ENCODE measurements at places on chromosomes 16 and 17.

GRCh38 chr17:43832976-43833829 is at the start of gene MPP3:
MPP3 (minus strand) TSS chr17:43833146; CDS start chr17:43831906, 1,240 bp downstream.
- peak; percentile 76 for DNase-seq

DNA sequence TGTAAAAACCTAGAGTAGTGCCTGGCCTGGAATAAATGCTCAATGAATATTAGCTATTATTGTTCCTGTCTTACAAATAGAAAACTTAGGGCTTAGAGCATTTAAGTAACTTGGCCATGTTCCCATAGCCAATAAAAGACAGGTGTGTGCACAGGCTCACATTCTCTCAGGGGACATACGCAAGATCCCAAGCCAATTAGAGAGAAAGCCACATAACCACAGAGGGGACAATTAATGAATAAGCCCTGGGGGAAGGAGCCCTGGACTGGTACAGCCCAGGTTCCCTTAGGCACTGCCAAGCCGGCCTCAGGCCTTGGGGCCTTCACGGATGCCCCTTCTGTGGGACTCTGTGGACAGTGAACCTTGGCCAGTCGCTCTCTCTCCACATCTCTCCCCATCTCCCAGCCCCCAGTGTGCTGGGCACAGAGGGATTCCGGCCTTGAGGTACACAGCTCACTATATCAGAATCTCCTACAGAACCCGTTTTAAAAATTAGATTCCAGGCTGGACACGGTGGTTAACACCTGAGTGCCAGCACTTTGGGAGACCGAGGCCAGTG is 27.3 kb upstream of the ABCC12 start:
- DNase-seq, result no peak

GRCh38 chr16:67238806-67239470 is 8.3 kb downstream of the FHOD1 start:
- no peak for DNase-seq

DNA sequence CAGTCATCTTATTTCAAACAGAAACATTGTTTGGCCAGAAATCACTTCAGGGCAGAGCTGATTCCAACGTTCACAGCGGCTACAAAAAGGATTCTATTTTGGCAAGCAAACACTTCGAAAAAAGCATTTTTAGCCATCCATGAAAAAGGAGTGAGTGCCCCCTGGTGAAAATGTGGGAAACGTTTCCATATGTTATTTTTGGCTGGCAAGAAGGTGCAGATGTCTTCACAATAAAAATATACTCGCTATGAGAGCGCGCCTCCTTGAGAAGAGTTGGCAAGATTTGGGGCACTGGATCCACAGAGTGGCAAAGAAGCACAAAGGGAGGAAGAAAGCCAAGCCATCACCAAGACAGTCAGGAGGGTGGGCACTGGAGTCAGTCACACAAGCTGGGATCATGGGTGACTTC is 191.1 kb downstream of the CHD9NB start:
- DNase-seq, result no peak

- DNase-seq, result no peak
These were observed 5.3 kb upstream of the CAVIN1 start for GRCh38 chr17:42428141-42428944.

- DNase-seq, result no peak
These were observed 106.7 kb downstream of the TTC19 start for GRCh38 chr17:16106161-16106891.

DNA sequence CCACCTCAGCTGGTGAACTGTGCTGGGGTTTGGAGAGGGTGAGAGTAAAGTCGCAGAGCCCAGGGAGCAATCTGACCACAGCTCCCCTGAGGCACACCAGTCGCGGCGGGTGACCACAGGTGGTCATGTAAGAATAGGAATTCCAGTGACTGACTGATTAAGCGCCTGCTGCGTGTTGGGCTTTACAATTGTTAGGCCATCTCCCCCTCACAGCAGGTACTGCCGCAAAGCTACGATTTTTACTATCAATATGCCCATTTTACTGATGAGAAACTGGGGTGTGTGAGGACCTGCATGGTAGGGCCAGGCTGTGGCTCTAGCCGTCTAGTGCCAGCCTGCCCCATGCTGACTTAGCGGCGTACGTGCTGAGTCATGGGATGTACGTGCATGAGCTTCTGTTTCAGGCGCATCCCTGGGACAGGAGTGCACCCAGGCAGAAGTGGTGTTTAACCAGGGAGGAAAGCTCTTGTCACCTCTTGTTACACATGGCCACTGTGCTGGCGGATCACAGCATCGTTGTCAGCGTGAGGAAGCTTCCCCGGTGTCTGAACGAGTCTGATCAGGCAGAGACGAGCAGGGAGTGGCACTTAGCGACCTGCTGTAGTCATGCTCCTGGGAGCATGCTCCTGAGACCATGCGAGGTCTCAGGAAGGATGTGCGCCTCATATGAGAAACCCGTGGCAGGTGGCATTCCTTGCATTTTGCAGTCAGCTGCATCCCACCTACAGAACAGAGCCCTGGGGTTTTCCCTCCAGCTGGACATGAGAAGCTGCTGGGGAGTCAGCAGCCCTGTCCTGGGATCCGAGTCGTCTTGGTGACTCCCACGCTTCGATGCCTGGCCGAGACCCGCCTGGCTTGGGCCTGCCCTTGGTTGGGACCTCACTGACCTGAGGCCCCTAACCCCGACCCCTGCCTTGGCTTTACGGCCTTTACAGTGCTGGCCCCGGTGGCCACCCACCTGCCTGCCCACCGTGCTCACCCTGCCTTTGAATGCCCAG is 163.7 kb upstream of the CHMP6 start:
- DNase-seq, result no peak

GRCh38 chr17:41711669-41712400 is at the start of gene GAST:
GAST (plus strand) TSS chr17:41712331; CDS start chr17:41715437, 3,106 bp downstream.
- DNase-seq, result no peak

DNA sequence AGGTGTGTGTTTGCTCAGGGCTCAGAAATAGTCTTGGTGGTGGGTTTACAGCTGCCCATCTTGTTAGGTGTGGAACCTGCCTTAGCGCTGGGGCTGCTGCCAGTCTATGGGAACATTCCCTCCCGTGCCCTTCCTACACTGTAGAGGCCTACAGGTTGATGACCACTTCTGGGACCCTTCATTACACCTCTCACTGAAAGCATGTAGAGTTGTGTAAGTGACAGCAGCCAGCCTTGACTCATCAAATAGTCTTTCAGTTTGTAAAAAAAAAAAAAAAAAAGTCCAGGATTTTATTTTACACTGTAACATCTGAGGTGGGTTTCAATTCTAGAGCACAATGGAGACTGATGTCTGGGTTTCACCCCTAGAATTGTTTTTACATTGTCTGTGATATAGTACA is 193.9 kb downstream of the SPECC1 start:
- DNase-seq, result no peak

- DNase-seq, result no peak
These were observed 18.4 kb downstream of the PLCG2 start for GRCh38 chr16:81797443-81797842.

DNA sequence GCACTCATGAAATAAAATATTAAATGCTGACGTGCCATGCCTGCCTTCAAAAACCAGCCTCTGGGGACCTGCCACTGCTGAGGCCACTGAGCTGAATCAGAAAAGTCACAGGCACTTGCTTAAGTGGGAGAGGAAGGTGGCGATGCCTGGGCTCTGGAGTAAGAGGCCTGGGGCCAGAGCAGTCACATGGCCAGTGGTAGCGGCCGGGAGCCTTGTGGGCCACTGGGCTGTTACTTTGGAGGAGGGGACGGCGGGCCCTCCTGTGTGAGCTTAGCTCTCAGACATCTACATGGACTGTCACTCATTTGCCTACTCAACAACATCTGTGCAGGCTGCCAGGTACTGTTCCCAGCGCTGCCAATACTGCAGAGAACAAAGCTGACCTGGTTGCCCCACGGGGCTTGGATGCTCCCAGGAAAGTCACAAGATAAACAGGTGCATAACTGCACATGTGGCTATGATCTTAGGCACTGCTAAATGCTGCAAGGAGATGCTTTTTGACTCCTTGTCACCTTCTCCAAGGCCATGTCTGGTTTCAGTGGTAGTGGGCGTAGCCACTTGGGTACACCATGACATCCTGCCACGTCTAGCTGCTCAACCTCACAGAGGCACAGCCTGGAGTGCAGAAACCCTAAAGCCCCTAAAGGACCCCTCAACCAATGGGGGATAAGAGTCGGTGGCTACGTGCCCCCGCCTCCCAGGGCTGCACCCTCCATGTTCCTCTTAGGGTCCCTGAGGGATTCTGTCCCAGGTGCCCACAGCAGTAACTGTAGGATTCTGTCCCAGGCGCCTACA is 11.6 kb downstream of the COTL1 start:
- DNase-seq, result no peak

GRCh38 chr16:86018487-86018886 is 119.5 kb downstream of the IRF8 start:
- peak; percentile 48 for DNase-seq

- DNase-seq, result peak; percentile 58
These were observed 90.8 kb upstream of the TOB1 start for GRCh38 chr17:50956750-50957523.

DNA sequence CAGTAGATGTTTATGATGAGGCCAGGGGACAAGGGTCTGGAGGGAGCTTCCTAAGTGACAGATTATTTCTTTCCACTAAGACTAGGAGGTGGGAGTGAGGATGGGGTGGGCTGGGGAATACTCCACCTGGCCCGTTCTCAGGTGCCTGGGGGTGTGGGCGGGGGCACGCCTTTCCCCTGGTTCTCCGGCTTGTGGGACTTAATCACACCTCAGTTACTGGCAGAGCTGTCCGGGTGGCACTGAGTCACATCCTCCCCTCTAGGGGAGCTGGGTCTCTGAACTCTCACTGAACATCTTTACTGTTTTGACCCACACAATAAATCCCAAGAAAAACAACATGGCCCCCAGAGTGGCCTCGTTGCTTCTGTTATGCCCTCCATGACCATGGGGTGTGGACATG is 332.8 kb downstream of the MAF start:
- DNase-seq, result no peak

DNA sequence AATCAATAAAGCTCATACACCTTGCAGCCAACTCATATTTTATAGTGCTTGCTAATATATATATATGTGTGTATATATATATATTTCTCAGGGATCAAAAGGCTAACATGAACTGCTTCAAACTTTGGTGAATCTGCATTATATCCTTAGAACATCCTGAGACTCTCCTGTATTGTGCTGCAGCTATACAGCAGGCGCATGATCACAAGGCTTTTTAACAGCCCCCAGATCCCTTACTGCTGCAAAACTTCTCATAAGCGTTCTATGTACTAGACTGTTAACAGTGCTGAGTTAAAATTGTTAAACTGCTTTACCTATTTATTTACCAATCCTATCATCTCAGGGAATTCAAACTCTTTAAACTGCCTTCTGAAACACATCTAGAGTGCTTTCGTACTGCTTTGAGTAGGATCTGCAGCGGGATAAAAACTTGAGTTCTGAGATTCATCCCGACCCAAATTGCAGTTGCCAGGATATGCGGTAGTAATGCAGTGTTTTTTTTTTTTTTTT is 1.3 kb downstream of the GPATCH8 start:
- no peak for DNase-seq

- no peak for DNase-seq
These were observed 1.2 kb downstream of the EPX start for GRCh38 chr17:58193641-58194255.

DNA sequence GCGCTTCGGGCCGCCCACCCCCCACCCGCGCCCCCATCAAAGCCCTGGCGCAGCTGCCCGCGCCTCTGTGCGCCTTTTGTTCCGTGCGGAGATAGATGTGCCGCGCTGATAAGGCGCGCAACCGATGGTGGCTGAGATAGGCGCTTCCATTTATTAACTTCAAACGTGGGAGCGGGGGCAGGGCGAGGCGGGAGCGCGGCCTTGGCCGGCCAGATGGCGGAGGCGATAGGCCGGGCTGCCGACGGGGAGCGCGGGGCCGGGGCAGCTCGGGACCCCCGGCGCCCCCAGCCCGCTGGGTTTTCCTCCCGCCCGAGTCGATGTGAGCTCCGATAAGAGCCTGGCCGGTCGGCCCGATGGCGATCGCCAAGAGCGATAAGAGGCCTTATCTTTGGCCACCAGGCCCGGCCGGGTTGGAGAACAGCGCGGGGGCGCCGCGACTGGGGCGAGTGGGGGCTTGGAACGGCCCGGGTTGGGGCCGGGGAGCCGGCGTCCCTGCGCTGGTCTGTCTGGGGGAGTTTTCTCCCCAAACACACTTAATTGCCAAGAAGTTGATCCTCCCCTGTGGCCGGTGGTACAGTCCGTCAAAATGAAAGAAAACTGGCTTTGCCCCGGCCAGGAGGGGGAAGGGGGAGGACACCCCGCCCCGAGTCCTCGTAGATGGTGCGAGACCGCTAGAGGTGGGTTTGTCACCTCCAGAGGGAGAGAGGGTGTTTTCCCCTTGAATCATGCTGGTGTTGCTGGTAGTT is 2.7 kb downstream of the ZFPM1 start:
- DNase-seq, result no peak

DNA sequence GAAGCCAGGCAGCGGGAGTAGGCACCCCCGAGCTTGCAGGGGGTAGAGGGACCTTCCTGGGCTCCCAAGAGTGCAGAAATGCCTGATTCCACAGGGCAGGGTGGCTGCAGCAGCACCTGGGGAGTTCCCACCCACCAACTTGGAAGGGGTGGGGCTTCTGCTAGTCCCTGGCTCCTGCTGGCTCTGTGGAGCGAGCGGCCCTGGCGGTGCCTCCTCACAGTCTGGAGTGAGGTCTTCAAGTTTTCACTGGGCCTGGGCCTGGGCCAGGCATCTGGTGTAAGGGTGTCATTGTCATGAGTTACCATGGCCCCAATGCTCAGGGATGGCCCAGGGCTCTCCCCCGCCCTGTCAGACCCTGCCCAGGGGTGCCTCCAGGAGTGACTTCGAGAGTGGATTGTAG is 15.8 kb upstream of the ITGB3 start:
- no peak for DNase-seq

GRCh38 chr17:57132663-57133062 is 47.6 kb downstream of the AKAP1 start:
- no peak for DNase-seq

- no peak for DNase-seq
These were observed 21.5 kb downstream of the KCNG4 start for GRCh38 chr16:84218176-84218823.

DNA sequence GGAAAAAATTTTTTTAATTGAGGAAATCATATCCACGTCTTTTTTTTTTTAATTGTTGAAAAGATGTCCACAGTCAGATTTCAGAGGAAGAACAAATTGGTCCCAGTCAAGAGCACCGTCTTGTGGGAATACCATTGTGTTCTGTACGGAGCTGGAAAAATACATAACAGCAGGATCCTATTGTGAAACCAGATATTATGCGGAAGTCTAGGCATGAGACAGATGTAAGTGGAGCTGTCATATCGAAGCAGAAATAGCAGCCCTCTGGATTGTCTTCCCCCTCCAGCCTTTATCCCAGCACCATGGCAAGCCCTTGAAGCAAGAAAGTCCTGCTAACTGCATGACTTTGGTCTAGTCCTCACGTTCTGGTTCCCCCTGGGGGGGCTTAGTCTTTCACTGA is 391.6 kb upstream of the ASIC2 start:
- no peak for DNase-seq

All from left ventricle myocardium inferior (tissue), 1 donor.